Suppressor macrophage treated with lipopolysaccharide for 1 hour (primary cell): ENCODE measurements at places on chromosomes 13 and 19.
A peak's percentile ranks its signal among the peaks of the same experiment; 100 is the strongest.

GRCh38 chr19:35689836-35690235, 14.5 kb upstream of the ZBTB32 start:
- no peak for DNase-seq

DNA sequence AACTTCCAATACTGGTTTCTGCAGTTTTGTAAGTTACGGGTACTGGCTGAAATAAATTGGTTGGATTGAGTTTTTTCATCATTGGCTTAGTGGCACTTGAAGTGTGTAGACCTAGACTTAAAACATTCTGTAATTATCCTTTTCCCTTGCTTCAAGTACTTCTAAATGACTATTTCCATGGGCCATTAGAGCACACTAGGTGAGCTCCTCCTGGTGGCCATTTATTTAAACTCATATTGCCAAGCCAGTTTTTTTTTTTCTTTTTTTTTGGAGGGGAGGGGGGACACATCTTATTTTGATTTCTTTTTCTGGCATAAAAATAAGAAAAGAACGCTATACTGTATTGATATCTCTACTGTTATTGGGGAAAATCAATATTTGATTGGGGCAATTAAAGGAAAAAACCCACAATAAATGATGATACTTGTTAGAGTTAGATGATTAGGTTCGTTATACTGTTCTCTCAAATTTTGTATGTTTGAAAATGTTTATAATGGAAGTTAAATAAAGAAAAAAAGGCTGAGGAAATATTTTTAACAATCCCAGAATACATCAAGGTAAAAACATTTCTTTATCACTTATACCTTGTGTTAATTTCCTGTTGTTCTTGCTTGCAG, 82.9 kb downstream of the PDS5B start:
- DNase-seq, result peak; percentile 72

- peak; percentile 66 for DNase-seq
Observed at GRCh38 chr19:10719466-10719961, 1.6 kb downstream of the DNM2 start.

DNA sequence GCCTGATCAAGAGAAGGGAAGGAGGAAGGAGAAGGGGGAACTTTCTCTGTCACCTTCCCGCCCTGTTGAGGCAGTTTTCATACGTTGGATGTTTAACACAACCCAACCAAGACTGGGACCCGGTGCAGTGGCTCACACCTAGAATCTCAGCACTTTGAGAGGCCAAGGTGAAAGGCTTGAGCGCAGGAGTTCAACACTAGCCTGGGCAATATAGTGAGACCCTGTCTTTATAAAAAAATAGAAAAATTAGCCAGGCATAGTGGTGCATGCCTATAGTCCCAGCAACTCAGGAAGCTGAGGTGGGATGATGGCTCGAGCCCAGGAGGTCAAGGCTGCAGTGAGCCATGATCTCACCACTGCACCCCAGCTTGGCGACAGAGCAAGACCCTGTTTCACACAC, 59.4 kb upstream of the PEG3 start:
- DNase-seq, result no peak

DNA sequence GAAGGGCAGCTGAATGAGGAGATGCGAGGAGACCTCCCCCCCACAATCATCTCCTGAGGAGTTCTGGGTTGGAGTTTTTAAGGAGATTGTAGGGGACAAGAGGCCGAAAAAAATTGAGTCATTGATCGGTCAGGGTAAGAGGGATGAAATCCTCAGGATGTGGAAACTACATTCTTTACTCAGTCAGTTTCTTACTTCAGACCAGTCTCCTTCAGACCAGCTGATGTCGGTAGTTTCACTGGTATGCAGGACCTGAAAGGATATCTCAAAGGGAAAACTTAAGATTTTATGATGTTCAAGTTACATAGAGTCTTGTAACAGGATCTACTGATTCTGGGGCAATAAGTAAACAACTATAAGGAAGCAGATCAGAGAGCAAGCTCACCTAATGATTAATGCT, 51.7 kb upstream of the RFXAP start:
- DNase-seq, result no peak

DNA sequence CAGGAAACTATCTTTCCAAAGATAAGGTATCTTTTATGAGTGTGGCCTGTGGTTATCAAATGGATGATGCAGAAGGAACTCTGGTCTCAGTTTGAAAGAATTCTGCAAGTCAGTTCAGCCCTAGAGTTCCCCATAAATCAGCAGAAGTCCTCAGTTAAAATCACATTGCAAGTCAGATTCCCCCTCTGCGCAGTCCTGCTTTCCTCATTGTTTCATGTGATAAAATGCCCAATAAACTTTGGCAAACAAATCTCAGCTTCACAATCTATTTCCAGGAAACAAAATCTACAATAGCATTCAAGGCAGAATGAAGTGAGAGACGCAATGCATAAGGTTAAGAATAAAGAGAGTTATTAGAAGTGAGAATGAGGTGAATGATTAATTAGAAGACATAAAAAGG, 216.3 kb upstream of the KLHL1 start:
- no peak for DNase-seq

DNA sequence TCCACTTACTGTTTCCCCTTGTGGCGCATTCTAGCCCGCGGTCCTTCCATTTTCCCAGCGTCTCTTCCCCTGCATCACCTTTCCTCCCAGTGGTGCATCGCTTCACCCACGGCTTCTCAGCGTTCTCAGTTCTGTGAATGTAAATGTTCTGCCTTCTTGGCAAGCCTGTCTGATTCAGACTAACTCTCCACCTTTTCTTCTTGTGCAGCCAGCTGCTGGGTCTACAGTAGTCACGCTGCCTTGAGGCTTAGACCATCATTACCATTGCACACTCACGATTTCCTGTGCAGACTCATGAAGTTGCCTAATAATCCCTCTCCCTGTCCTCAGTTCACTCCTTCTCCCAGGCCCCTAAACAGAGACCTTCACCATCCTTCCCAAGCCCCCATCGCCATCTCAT, 75.0 kb downstream of the DHRS12 start:
- peak; percentile 36 for DNase-seq

DNA sequence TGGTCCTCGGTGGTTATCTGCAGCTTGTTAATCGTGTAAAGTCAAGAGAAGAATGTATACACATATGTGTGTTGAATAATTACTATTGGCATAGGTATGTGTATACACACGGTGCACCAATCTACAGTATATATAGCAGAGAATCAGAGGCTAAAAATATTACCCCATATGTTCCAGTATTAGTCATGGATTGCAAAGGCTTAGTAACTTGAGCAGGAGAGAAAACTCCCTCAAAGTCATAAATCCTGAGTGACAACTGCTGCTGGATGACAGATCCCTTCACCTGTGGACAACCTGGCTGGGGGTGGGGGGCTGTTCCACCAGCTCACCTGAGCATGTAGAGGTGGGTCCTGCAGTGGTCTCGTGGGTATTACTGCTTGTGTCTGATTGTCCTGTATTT, 185.0 kb downstream of the ZNF536 start:
- no peak for DNase-seq

DNA sequence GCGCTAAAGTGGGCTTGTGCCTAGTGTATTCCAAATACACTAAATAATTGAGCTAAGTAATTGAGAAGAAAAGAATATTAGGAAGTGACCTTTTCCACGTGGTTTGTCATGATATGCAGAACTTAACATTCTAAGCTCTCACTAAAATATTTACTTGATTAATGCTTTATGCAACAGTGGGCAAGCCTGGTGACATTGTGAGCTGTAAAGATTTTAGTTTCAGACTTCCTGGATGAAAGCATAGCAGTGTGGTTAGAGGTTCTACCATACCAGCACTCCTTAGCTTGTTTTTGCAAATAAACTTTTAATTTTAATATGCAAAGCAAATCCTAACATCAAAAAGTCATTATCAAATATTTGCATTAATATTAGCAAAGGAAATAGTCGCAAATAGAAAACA, 1065.1 kb upstream of the SPRY2 start:
- DNase-seq, result no peak

DNA sequence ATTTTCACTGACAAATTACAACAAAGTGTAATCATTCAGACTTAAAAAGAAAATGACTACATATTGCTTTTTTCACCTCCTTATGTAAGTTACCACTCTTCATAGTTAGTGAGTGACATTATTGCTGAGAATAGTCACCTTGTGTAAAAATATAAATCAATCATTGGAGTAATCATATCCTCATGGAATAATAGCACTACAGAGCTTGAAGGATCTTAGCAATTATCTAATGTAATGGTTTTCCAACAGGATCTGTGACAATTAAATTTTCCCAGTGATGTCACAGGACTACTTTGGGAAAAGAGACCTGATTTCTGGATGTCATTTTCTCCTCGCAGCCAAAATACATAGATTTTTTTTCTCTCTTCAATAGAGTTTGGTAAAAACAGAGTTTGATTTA, 833.0 kb upstream of the PCDH9 start:
- no peak for DNase-seq

- no peak for DNase-seq
Observed at GRCh38 chr13:50119591-50119990, 104.3 kb downstream of the KCNRG start.
